Muscle of leg (tissue), 16 donors: ENCODE measurements at places on chromosomes 3 and 15. TPM values are rescaled to one million over a fixed set of nuclear protein-coding genes. Genes with fewer than 3 reads are reported as not detected.

DNA sequence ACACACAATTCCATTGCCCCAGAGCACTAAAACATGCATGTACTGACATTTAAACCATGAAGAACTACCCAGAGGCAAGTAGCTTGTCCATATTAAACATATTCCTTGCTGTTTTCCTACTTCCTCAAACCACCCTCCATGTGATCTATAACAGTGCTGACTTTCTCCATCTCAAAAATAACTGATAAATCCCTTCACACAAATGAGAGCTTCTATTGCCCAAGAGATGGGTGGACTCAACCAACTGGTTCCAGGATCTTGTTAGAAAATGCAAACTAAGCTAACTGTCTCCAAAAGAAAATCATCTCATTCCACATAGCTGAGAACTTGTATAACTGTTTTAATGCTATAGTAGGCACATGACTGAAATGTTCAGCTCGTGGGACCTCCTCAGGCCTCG is 29.6 kb downstream of the DCLK3 start:
- DNase-seq = peak; percentile 48

DNA sequence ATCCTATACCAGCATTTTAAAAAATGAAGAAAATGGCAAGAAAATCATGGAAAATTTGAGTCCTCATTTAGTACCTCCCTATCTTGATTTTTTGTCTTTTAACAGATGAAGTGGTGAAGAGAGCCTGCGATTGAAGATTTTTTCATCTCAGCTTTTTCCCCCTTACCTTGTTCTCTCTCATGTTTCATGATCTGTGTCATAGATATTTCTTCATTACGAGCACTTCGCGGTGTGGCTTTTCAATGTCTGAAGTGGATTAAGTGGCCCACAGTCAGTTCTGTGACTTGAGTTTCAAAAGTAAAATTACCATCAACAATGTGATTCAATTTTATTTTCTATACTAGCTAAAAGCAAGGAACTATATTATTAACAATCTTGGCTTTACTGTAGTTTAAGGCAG is 147.2 kb downstream of the FNDC3B start:
- no peak for DNase-seq

GRCh38 chr15:64571857-64572291 is 111.5 kb downstream of the ZNF609 start:
- DNase-seq = peak; percentile 35

GRCh38 chr15:91801836-91802534 is 51.5 kb upstream of the SLCO3A1 start:
- DNase-seq = no peak

DNA sequence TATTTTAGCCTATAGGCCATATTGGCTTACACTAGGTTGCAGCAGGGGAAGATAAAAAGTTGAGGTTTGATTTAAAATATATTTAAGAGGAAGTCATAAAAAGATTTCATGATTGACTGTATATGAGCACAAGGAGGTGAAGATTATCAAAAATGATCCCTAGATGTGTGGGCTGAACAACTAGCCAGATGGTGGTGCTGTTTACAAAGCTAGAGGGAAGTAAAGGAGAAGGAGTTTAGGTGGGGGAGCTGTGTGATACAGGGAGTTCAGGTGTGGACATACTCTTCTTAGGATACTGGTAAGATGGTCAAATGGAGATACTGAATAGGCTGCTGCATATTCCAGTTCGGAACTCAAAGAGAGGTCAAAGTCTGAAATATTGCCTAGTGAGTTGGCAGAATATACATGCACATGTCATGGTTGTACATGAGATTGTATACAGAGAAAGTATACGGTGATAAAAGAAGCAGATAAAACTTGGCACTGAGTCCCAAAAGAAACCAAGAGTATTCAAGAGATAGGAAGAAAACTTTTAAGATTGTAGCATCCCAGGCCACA is 727.8 kb downstream of the NLGN1 start:
- DNase-seq = peak; percentile 25

- DNase-seq = no peak
These were observed 25.1 kb upstream of the CDCP1 start for GRCh38 chr3:45171283-45171682.

GRCh38 chr3:71492566-71492965 is 91.0 kb downstream of the FOXP1 start:
- DNase-seq = no peak

DNA sequence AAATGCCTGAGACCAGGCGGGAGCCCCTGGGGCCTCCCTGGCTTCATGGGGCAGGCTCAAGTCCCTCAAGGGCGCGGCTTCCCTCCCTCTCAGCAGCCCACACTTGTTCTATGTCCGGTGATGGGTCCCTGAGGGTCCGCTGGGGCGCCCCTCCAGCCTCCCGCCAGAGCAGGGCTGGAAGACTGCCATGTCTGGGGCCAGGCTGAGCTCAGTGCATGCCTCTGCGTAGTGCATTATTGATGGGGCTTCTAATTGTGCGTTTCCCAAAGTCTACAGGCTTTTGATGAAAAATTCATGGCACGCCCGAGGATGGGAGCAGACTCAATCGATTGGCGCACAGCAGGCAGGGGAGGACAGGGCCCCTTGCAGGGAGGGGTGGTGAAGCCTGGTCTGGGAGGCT is 51.3 kb downstream of the CYP11A1 start:
- peak; percentile 59 for DNase-seq

- DNase-seq = no peak
These were observed 183.6 kb downstream of the SHOX2 start for GRCh38 chr3:157922614-157923013.

DNA sequence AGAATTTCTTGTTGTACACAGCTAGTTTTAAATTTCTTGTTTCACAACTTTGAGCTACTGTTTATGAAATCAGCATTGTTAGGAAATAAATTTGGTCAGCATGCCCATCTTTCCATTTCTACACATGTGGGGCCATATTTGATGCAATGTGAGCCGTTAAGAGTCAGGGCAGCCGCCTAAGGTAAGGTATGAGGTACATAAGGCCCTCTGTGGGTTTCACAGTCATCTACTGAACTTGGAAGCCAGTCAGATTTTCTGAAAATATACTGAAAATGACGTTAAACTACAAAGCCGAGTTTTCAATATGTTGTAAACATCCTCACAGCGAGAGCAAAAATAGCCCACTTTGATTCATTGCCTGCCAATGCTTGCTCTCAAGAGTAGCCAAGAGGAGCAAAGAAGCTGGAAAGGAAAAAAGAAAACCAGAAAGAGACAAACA is 94.7 kb upstream of the PDZRN3 start:
- DNase-seq = peak; percentile 84

DNA sequence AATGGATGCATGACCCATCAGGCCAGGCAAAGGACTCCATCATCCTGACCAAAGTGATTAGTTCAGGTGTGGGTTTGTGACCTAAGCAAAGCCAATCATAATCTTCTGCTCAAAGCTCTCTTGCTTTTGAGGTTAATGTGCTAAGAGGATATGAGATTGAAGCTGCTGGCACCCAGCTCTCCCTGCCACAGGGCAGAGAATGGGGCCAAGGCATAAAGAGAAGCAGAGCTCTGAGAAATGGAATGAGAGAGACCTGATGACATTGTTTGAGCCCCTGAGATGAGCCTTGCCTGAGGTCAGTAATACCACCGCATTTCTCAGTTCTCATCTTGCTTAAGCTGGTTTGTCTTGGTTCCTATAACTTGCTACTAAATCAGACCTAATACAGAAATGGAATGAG is 6.4 kb upstream of the PARP6 start:
- no peak for DNase-seq

Gene ZKSCAN7
- total RNA-seq = 10.9 TPM

Gene DPPA2
- not detected for total RNA-seq

Gene FEZF2
- not detected for total RNA-seq

Gene SEMA3B
- total RNA-seq = 51.8 TPM

Gene ZNF501
- 8.6 TPM for total RNA-seq
